ENCODE measurements at places on chromosomes 2 and 18. TPM values are rescaled to one million over a fixed set of nuclear protein-coding genes. Genes with fewer than 3 reads are reported as not detected.

Gene PRKCE
- total RNA-seq, result 70.9 TPM

Gene MAL
- total RNA-seq, result not detected

Gene SERPINB3
- total RNA-seq, result not detected

Gene MYCN
- 6.2 TPM for total RNA-seq

Gene LOXL3
- total RNA-seq, result 1.8 TPM

Gene NETO1
- total RNA-seq, result not detected

Gene REG1B
- total RNA-seq, result not detected

Gene IDH1
- total RNA-seq, result 64.7 TPM

Gene PDK1
- 4.7 TPM for total RNA-seq

Gene RSAD2
- total RNA-seq, result 5.3 TPM

Gene INHBB
- total RNA-seq, result 0.19 TPM

Gene NXPH2
- not detected for total RNA-seq

Gene UGT1A3
- not detected for total RNA-seq
